ENCODE measurements at places on chromosomes 5 and 9.

DNA sequence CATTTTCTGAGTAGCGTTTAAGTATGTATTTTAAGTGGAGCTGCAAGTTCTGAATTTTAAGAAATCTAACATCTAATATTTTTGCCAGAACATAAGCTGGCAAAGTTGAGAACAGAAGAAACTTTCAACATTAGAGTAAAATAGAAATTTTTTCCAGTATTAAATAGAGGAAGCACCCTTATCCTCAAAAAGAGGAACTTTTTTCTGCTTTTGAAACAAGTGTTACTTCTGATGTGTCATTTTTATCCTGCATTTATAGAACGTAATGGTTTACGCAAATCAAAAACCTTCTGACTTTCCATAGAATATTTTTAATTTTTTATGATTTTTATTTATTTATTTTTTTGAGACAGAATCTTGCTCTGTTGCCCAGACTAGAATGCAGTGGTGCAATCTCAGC is 21.8 kb downstream of the ZBED3 start:
- no peak for DNase-seq

- DNase-seq = no peak
Measured at GRCh38 chr5:170440771-170441392, 51.7 kb upstream of the KCNMB1 start.

DNA sequence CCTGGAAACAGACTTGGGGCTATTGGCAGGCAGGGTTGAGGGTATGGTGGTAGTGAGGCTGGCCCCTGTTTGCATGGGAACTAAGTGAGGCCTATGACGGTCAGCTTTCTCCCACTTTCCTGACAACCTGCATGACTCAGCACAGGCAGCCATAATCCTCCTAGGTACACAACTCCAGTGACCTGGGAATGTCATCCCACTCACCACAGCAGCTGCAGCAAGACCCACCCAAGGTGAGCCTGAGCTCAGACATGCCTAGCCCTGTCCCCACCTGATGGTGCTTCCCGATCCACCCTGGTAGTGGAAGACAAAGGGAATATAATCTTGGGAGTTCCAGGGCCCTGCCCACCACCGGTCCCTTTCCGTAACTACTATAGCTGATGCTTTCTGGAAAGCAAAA is 178.7 kb downstream of the NDUFS4 start:
- DNase-seq = no peak

DNA sequence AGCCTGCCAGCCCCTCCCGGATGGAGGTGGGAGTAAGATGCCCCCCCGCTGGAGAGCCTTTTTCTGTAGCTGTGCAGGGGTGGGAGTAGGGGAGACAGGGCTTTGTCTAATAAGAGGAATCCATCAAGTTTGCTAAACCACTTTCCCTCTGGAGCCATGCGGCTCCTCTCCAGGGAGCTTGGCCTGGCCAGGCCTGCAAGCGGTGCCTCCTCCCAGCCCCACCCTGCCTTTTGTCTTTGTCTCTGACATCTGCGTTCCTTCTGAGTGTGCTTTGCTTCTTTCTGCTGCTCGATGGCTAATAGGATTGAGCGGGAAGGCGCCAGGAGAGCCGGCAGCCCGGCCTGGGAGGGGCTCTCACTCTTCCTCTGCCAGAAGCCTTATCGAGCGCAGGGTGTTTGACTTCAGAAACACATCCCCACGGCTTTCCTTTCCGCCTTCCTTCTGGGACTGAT is 26.7 kb upstream of the FCN1 start:
- DNase-seq = peak; percentile 81

DNA sequence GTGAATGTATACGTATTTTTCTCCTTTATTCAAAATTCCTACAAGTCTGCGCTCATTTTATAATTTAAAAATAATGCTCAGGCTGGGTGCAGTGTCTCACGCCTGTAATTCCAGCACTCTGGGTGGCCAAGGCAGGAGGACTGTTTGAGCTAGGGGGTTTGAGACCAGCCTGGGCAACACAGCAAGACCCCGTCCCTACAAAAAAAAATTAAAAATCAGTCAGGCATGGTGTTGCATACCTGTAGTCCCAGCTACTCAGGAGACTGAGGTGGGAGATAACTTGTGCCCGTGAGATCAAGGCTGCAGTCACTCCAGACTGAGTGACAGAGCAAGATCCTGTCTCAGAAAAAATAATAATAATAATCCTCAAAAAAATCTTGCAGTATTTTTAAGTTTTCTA is 7.8 kb downstream of the UIMC1 start:
- DNase-seq = no peak

DNA sequence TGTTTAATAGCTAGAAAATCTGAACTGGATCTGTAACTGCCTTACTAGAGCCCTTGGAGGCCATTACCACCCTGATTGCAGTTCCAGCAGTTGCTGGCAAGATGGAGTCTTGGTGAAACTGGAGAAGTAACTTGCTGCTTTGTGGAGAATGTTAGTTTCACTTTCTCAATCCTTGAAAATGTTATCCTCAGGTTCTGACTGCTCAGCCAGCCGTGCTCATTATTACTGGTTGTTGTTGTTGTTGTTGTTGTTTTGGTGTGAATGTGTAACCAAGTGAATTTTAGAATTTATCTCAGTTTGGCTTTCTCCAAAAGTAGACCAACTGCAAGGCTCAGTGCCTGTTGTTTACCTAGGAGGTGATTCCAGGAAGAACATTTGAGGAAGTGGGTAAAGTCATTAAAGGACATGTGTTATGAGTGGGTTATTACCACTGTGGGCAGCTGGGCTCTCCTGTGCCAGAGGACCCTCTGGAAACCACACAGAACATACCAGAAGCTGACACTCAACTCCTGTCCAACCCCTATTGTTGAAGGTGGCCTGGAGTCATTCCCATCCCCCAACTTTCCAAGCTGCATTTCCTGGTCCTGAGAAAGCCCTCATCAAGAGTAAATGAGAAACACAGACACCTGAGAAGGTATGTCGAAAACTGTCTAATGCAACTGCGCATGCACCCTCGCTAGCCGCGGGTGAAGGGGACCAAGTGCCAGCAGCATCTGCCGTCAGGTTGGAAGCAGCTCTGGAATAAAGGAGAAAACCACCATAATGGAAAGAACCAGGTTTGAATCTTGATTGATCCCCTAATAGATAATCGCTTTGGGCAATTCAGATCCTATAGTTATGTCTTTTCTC is 111.6 kb downstream of the CMYA5 start:
- DNase-seq = no peak

DNA sequence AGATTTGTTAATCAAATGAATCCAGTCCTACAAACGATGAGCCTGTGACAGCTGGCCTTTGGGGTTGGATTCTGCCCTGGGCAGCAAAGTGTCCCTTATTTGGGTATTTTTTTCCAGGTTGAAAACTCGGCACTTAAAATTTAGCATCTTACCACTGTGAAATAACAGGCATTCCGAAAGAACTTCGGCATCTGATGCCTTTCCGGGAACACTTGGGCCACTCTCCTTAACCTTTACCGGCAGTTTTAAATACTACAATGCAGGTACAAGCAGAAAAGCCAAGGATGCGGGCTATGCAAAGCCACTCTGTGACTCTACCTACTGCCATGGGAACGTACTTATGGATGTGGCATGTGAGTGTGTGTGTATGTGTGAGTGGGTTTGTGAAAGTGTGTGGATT is 1.0 kb upstream of the RASGRF2 start:
- DNase-seq = no peak

DNA sequence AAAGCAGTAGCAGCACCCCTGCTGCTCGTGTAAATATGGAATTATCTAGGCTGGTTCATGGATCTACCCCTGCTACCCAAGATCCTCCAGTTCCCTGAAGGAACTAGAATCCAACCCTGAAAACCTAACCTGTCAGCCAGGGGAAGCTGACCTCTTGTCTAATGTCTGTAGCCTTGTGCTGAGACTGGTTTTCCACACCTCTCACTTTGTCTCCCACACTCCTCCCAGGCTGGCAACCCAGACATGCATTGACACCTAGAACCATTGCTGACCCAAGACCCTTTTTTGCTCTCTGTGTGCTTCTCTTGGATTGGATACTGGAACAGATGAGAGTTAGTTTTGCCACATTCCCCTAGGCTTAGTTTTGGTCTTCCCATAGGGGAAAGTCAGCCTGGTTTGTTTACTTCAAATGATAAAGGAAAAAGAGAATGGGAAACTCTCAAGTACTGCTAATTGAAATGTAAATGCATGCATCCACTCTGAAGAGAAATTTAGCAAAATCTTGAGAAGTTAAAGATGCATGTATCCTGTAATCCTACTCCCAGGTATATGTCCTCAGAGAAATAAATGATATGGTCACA is 36.6 kb upstream of the NR4A3 start:
- peak; percentile 13 for DNase-seq

GRCh38 chr5:164627021-164627420 is 1121.6 kb downstream of the MAT2B start:
- DNase-seq = no peak

DNA sequence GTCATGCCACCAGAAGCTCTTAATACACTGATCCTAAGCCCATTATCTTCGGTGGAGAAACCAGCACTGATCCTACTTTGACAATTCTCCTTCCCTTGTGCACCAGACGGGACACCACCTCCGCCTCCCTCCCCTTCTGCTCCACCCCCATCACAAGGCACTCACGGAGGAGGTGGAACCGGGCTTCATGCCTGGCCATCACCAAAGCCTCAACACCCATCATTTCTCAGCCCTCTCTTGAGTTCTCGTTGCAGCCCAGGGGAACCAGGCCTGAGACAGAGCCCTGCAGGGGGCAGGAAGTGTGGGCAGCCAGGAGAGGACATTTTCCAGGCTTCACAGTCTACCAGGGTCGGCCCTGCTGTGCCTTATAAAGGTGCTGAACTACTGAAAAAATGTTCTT is 160.5 kb downstream of the GOLPH3 start:
- DNase-seq = no peak

GRCh38 chr5:19902316-19902934 is 85.6 kb downstream of the CDH18 start:
- no peak for DNase-seq

DNA sequence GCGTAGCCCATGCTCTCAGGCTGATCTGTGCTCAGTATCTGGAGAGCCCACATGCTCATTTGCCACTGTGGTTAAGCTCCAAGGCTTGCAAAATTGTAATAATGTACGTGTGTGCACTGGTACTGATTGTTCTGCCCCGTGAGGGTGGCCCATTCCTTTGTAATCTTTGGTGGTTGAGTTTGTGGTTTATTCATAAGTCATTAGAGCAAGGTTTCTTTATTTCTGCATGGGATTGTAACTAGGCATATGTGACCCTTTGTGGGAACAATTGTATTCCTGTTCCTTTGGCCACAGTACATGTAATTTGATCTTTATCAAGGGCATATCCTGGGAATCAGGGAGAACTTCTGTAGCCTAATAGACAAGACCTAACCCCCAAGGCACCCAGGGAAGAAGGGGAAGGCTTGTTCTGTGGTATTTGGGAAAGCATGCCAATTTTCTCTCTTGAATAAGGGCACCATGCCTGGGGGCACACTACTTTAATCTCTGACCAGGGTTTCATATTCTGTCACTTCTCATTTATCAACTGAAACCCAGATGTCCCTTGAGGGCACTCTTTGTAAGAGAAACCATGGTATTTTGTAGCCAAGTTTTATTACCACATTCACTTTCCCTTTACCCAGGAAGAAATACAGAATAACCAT is 74.6 kb downstream of the NPR3 start:
- DNase-seq = no peak

DNA sequence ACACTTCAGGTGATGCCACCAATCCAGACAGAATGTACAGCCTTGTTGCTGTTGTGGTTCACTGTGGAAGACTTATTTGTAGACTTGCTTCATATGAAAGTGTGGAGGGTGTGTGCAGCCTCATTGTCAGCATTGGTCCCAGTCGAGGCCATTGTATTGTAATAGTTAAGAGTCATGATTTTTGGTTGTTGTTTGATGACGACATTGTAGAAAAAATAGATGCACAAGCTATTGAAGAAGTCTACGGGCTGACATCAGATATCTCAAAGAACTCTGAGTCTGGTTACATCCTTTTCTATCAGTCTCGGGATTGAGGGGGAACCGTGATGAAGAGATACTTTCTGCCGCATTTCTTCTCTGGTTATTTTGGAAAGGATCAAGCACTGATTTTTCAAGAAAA is 56.4 kb upstream of the TLX3 start:
- no peak for DNase-seq

- no peak for DNase-seq
Measured at GRCh38 chr9:116697887-116698286, 10.8 kb downstream of the TRIM32 start.

GRCh38 chr5:85109616-85110015 is 724.9 kb upstream of the EDIL3 start:
- no peak for DNase-seq

DNA sequence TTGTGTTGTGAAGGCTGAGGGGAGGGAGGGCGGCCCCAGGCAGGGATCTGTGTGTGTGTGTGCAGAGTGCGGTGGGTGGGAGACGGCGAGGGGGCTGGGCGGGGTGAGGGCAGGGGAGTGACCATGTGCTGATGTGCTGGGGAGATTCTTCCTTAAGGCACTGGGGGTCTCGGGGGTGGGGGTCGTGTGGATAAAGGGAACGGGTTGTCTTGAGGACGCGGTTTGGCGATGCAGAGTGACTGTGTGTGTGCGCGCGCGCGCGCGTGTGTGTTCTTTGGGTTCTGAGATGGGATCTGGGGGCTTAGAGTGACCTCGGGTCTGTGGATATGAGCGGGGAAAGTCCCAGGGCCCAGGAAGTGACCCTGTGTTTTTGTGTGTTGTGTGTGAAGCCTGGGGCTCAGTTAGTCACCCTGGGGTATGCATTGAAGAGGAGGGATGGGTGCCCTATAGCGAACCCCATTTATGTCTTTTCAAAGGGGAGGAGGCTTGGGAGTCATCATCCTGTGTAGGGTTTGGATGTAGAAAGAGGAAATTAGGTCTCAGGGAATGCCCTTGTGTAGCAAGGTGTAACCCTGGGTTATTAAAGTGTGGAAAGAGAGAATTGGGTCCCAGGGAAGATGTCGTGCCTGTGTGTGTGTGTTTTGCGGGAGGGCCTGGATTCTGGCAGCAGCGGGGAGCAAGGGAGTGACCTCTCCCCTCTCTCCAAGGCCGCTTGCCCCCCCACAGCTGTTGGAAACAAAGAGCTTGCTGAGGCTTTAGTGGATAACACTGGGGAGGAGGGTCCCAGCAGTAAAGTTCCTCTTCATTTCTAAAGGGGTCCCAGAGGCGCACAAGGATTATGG is 1.4 kb downstream of the TMEFF1 start:
- DNase-seq = peak; percentile 60

- DNase-seq = no peak
Measured at GRCh38 chr5:109713453-109713852, 23.7 kb downstream of the MAN2A1 start.

GRCh38 chr5:181043285-181044092 is 3.4 kb downstream of the BTNL9 start:
- DNase-seq = no peak

All from H7 (cell line).